Activated T-cell treated with anti-CD3 and anti-CD28 coated beads for 1 hour (primary cell): ENCODE measurements at places on chromosomes 3 and 15.

GRCh38 chr15:51667478-51667877 lies 13.8 kb upstream of the SCG3 start:
- DNase-seq = no peak

GRCh38 chr15:29968099-29968894 lies 114.5 kb upstream of the GOLGA8J start:
- DNase-seq = no peak

DNA sequence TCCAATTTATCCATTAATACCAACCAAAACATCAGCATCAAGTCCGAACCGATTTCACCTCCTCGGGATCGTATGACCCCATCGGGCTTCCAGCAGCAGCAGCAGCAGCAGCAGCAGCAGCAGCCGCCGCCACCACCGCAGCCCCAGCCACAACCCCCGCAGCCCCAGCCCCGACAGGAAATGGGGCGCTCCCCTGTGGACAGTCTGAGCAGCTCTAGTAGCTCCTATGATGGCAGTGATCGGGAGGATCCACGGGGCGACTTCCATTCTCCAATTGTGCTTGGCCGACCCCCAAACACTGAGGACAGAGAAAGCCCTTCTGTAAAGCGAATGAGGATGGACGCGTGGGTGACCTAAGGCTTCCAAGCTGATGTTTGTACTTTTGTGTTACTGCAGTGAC lies 20.8 kb downstream of the LYSMD4 start:
- no peak for DNase-seq

GRCh38 chr3:69524816-69525215 lies 138.9 kb upstream of the FRMD4B start:
- DNase-seq = no peak

DNA sequence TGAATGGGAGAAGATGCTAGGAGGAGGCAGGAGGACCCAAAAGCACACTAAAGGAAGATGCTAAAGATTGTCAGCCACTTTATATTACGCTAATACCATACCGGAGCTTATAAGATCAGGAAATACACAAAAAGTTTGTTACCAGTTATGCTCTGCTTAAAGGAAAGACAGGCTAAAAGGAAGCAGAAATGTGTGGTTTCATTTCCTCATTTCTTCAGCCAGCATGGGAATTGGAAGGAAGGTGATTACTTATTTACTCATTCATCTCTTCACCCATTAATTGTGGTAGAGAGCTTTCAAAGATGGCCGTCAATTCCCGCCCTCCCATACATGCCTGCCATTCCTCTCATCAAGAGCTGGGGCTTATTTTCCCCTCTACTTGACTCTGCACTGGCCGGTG lies 26.7 kb upstream of the TMEM158 start:
- DNase-seq = no peak

- DNase-seq = no peak
Measured at GRCh38 chr3:144774897-144775296, 803.3 kb downstream of the DIPK2A start.

DNA sequence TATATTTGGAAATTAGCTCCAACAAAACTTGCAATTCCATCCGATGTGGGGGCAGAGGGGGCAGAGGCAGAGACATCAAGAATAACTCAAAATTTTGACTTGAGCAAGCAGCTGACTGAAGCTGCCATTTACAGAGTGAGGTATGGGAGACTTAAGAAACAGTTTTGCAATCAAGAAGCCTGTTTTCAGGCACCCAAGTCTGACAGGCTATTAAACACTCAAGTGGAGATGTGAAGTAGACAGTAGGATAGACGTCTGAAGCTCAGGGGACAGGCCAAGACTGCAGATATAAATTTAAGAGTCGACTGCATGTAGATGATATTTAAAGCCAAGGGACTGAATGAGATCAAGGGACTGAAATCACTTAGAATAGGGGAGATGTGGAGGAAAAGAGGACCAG lies 9.9 kb upstream of the SH3BP5 start:
- no peak for DNase-seq

DNA sequence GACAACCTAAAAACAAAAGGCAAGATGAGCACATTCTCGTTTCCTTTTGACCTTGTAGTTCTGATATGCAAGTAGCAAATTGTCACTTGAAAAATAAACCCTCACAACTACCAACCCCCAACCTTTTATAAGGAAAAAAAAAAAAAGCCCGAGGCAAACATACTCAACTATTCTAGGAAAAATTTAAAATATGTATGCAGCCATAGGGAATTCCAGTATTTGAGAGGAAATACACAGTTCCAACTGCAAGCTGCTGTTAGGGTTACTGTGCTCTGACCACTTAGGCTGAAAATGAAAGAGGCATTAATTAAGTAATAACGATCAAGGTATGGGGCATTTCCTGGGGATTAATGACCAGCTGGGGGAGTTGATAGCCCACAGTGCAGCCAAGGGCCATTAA lies 281.9 kb upstream of the DPH6 start:
- no peak for DNase-seq
